ENCODE measurements at places on chromosomes 11 and 22.

DNA sequence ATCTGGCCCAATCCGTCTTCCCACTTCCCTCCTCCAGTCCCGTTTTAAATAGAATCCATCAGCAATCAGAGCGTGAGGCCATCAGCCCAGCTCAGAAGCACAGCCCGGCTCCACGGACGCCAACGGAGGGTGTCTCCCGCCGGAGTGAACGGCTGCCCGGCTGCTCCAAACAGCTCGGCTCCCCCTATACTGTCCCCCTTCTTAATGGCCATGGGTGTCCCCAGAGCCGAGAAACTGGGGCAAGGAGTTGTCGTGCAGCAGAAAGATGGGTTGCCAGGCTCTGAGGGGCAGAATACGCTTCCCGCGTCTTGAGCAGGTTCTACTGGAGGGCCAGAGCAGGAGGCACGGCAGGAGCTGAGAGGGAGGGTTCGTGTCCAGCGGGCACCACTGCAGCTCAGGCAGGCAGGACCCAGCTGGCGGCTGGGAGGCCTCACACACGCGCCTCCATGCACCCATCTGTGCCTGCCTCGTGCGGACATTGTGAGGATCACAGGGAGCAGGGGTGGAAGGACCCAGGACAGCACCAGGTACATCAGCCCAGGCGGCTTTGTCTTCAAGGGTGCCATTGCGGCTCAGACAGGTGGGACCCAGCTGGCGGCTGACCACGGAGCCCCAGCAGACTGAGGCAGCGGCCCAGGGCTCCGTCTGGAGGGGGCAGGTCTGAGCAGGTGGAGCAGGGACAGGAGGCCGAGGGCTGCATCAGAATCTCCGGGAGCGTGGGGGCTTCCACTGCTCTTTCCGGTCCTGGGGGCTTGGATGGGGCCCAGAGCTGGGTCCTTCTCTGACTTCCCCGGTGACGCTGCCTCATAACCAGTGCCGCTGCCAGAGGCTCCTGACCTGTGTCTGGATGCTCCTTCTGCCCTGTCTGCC is 882.7 kb downstream of the BRD1 start:
- DNase-seq: no peak

DNA sequence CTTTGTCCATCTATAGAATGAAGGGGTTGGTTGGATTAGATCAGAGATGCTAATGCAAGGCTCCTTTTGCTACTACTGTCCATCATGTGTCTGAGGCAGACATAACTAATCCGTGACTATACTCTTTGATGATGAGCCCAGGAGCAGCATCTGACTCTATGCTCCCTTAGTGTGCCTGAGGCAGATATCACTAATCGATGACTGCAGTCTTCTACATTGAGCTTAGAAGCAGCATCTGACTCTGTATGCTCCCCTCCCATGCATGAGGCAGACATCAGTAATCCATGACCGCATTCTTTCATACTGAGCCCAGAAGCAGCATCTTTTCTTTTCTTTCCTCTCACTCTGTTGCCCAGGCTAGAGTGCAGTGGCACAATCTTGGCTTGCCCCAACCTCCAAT is 4.2 kb downstream of the TCN2 start:
- DNase-seq: no peak

GRCh38 chr11:46335890-46336562 is 11.2 kb upstream of the DGKZ start:
- DNase-seq: no peak

GRCh38 chr11:2178906-2179494 is 7.4 kb upstream of the TH start:
- DNase-seq: no peak

DNA sequence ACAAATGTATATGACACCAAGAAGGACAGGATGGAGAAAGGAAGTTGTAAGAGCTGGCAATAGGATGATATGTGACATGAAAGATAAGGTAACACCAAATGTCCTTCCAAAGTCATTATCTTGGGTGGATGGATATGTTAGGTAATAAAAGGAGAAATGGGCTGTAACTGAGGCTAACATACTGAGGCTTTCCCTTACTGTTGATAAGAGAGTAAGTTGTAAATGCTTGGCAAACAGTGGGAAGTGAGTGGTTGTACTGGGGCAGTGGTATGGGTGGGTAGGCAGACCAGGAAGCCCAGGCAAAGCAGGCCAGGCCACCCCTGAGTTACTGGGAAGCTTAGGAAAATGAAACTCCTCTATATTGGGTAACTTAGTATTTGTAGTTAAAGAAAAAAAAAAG is 73.7 kb downstream of the ARHGAP42 start:
- DNase-seq: no peak
